Spinal cord (tissue), 10 donors: ENCODE measurements at places on chromosomes 5 and 9. TPM values are rescaled to one million over a fixed set of nuclear protein-coding genes. Genes with fewer than 3 reads are reported as not detected.

DNA sequence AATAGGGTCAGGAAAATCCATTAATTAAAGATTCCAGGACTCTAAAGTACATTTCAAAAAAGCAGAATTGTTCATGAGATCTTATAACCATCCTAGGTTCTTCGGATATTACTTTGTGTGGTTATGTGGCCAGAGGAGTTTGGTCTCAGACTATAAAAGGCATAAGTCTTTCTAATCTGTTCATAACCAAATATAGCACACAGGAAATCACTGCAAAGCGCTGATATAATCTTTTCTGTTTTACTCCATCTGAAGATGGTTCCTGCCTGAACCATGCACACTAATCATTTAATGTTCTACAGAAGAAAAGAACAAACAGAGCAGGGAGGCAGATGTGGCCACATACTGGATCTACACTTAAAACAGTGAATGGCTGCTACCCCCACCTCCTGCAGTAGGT is 182.8 kb downstream of the SEMA5A start:
- no peaks in the 10 kb centered on the region for H3K36me3 ChIP-seq
- H3K27me3 ChIP-seq: no peaks in the 10 kb centered on the region
- no peak overlapping the region for H3K4me3 ChIP-seq
- H3K27ac ChIP-seq: no peak overlapping the region

DNA sequence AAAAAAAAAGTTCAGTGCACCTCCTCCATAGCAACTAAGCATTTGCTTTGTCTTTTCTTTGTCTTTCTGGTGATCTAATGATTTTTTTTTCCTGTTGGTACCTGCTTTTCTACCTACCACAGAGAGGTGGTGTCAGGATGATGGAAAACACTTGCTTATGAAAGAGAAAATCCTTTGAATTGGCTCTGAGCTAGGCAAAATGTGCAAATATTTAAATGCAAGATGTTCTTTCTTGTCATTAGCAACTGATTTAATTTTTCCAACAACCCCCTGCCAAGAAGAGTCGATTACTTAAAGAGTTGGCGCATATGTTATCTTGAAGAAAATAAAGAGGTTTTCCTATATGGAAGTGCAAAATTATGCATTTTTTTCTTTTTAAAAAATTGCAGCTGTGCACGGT is 37.7 kb downstream of the TNC start:
- H3K27ac ChIP-seq: no peak overlapping the region
- no peaks in the 10 kb centered on the region for H3K4me1 ChIP-seq
- H3K4me3 ChIP-seq: no peak overlapping the region

- H3K27ac ChIP-seq: no peak overlapping the region
- DNase-seq: no peak
- no peaks in the 10 kb centered on the region for H3K4me1 ChIP-seq
These were observed 251.9 kb downstream of the MAT2B start for GRCh38 chr5:163757344-163757743.

- peaks cover 34% of the 10 kb centered on the region for H3K36me3 ChIP-seq
- H3K4me3 ChIP-seq: peak overlapping the region; percentile 83
- no peaks in the 10 kb centered on the region for H3K27me3 ChIP-seq
- peaks cover 85% of the 10 kb centered on the region for H3K4me1 ChIP-seq
- H3K27ac ChIP-seq: peak overlapping the region; percentile 90
These were observed 546 bp downstream of the DNAJB5 start for GRCh38 chr9:34989946-34990635.

DNA sequence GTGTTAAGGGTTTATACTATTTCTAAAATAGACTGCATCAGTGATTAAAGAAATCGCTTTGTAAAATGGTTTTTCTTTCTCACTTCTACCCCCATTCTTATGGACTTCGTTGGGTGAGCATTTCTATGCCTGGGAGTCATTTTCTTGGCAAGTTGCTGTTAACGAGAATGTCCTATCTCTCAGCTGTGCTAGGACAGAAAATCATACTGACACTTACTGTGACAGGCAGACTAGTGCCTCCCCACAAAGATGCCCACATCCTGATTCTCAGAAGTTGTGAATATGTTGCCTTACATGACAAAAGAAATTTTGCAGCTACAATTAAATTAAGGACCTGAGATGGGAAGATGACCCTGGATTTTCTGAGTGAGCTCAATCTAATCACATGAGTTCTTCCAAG is 65.1 kb upstream of the NMUR2 start:
- no peak for DNase-seq
- no peak overlapping the region for H3K4me3 ChIP-seq
- no peaks in the 10 kb centered on the region for H3K36me3 ChIP-seq
- no peaks in the 10 kb centered on the region for H3K27me3 ChIP-seq
- no peaks in the 10 kb centered on the region for H3K4me1 ChIP-seq

KIAA0825 gene
- 20.9 TPM for total RNA-seq

N4BP3 gene
- 5.5 TPM for total RNA-seq

LRRC19 gene
- total RNA-seq: not detected

LCN9 gene
- not detected for total RNA-seq
